ENCODE measurements at places on chromosomes 13 and 19.

- DNase-seq: no peak
These were observed 686.7 kb downstream of the DIAPH3 start for GRCh38 chr13:59477011-59477410.

DNA sequence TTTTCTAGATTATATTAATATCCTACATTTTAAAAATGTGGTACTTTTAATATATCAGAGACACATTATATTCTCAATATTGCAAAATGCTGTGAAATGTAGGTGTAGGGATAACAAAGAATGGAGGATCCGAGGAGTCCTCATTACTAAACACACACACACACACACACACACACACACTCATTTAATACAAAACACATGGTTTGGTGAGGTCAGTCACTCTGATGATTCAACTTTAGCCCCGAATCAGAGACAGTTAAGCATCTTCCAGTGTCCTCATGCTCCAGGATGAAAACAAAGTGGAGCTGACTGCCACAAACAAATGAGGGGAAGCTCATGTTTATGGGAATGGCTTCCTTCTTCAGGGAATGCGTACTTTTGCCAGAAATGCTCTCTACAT, 147.5 kb downstream of the CYSLTR2 start:
- peak; percentile 55 for DNase-seq

DNA sequence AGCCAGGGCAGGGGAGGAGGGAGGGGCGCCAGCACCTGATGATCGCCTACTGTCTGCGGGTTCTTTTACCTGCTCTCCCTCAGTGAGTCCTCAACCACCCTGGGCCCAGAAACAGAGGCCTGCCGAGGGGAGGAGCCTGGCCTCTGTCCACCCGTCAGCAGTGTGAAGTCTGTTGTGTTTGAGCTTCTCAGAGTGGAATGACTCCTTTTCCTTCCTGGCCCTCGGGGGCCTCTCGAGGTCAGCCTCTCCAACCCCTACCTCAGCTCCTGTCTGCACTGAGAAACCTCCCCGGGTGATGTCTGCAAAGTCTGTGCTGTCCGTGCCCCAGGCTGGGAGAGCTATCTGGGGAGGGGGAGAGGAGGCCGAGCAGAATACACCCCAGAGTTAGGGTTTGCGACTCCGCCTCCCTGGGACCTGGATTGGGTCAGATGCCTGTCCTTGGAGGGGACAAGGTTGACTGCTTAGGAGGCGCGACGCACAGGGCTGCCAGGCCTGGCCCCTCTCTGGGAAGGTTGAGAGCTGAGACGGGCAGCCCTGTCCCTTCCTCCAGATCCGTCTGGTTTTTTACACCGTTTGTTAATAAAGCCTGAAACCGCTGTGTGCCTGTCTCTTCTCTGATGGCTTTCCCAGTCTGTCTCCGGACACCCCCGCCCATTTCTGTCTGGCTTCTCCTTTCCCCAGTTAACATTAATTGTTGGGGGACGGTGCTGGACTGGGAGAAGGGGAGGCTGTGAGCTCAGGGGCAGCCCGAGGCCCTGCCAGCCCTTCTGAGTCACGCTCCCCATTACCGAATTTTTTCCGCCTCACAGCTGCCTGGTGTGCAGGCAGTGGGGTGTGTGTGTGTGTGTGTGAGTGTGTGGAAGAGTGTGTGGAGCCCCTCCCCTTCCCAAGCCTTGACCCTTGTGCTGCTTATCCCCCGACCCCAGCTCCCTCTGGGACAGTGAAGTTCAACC, 989 bp upstream of the SSC5D start:
- DNase-seq: peak; percentile 92

DNA sequence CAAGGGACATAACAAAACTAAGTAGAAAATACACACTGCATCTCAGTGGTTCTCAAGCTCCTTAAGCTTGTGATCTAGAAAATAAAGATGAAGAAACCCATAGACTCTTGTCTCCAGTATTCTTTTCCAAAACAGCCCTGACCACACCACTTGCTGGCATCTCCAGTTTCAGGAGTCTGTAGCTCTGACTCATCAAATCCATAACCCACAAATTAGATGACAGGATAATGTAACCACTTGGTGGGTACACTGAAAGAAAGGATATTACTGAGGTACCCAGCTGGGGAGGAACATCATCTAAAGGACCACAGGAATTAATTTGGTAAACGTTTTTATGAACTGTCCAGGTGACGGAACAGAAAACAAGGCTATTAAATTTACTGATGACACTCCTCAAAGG, 214.7 kb downstream of the VWA8 start:
- DNase-seq: peak; percentile 44

DNA sequence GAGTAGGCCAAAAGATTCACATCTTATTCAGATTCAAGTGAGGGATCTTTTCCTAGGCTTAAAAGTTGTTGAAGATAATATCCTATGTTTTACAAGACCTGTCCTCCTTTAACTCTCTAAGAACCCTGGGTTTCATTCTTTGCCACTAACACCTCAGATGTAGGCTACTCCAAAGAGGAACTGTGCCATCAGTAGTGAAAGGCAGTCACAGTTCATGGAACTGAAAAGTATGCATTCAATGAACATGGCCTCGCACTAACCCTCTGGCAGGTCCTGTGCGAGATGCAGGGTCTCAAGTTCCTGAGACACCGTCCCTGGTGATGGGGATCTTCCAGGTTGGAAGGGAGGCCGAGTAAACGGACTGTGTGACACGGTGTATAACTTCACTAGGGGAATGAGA, 4.3 kb downstream of the LGALS14 start:
- DNase-seq: no peak

DNA sequence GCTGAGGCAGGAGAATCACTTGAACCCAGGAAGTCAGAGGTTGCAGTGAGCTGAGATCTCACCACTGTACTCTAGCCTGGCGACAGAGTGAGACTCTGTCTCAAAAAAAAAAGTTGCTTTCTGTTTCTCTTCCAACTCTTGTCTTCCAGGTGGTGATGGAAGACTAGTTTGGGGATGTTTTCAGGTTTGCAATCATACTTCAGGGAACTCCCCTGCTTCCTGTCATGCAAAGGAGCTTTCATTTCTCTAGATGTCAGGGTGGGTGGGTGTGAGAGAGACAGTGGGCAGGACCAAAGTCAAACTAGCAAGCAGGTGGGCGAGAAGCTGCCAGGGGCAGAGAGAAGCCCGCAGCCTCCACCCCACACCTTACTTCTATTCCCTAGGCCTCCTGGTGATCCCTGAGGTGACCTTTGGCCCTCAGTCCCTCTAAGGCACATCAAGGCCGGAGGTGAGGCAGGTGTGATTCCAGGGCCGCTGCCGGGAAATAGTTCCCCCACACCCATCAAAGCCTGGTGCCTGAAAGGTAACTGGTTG, 25.7 kb downstream of the CCNE1 start:
- no peak for DNase-seq

DNA sequence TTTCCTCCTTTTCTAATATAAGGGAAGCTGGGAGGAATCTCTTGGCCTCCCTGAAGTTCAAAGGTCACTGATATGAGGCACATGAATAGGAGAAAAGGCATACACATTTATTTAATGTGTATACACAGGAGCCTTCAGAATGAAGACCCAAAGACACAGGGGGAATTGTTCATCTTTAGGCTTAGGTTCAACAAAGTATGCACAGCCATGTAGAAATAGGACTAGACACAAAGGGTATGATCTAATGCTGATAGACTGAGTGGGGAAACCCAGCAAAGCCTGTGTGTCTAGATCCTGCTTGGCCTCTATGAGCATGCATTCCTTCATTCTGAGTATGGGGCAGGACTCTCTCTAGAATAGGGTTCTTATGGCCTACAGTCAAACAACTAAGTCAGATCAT, 177.1 kb upstream of the RFC3 start:
- no peak for DNase-seq

DNA sequence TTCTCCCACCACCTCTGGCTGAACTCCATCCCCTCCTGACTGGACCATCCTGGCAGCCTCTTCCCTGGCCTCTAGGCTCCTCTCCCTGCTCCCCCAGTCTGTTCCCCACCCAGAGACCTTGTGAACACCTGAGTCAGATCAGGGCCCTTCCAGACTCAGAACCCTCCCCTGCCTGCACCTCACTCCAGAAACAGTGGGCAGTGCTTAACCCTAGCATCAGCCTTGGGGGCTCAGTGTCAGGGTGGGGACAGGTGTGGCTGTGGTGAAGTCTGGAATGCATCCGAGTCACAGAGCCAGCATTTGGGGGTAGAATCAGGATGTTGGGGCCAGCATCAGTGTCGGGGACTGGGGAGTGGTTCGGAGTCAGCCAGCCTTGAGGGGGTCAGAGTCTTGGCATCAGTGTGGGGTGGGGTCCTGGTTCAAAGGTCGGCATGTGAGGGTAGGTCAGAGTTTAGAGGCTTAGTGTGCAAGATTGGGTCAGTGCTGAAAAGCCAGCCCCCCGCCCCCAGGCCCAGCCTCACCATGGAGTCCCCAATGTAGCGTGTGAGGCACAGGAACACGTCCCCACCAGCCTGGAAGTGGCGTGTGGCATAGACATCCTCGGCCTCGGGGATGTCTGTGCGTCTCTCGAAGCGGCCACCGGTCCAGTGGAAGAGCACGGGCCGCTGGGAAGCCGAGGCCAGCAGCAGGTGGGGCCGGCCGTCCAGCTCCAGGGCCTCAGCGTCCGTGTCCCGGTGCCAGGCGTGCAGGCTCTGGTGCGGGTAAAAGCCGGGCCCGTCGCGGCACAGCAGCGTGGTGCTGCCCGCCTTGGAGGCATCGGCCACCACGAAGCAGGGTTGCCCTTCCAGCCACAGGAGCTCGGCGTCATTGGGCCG, 8.9 kb downstream of the LGI4 start:
- no peak for DNase-seq

DNA sequence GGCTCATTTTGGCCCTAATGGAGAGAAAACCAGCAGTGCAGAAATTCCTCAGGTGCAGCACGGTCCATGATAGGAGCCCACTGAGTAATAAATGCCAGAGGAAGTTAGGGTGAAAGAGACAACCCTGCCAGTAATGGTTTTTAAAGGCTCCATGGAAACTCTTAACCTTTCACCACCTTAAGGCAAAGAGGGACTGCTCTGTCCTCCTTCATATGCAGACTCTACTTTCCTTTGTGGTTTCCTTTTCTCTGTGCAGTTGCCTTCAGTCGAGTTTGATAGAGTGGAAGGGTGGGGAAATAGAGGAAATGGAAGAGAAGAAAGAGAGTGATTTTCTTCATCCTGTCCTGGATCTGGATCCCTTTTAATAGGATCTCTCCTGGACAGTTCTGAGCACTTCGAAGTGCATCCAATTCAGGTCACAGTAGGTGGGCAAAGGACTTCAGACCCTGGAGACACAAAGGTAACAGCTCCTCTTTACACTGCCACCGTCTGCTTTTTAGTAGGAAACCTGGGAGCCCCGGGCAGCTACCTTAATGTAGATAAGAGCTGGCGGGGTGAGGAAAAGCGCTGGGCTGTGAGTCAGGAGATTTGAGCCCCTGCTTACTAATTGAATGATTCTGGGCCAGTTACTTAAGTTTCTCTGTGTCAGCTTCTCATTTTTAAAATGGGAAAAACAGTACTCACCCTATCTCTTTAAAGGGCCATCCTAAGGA, 294.8 kb downstream of the KCNRG start:
- no peak for DNase-seq

GRCh38 chr13:80379245-80379644, 38.3 kb upstream of the SPRY2 start:
- peak; percentile 24 for DNase-seq

GRCh38 chr13:109273326-109273751, 513.0 kb downstream of the IRS2 start:
- DNase-seq: no peak

DNA sequence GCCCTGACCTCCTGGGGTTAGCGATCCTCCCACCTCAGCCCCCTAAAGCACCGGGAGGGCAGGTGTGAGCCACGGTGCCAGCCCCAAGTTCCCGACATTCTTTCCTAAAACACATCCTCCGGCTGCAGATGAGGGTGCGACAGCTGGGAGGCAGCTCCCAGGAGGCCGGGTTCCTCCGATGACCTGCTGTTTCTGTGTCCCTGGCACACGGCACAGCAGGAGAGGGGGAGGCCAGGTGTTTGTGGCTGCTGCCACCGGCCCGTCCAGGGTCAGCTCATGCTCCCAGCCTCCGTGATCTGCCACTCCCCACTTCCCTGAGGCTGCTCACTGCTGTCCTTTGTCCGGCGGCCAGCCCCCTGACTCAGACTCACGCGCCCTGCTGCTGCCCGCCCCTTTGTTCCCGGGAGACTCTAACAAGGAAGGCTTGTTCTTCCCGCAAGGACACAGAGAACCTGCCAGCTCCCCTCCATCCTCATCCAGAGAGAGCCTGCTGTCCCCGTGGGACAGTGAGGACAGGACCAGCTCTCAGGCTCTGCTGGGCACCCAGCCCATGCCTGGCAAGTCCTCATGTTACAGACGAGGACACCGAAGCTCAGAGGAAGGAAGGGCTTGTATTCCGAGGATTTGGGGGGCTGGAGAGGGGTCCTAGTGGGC, 10.6 kb upstream of the MADCAM1 start:
- DNase-seq: peak; percentile 64

DNA sequence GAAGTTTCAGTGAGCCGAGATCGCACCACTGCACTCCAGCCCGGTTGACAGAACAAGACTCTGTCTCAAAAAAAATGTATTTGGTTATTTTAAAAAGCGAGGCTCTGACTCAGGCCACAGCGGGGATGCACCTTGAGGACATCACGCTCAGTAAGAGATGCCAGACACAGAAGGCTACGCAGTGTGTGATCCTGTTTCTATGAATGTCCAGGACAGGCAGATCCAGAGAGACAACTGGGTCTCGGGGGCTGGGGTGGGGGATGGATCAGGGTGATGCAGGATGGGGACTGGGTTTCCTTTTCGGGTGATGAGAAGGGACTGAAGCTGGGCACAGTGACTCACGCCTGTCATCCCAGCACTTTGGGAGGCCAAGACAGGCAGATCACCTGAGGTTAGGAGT, 5.4 kb downstream of the MED16 start:
- no peak for DNase-seq

- no peak for DNase-seq
These were observed 19.5 kb downstream of the CHST8 start for GRCh38 chr19:33641261-33641660.

DNA sequence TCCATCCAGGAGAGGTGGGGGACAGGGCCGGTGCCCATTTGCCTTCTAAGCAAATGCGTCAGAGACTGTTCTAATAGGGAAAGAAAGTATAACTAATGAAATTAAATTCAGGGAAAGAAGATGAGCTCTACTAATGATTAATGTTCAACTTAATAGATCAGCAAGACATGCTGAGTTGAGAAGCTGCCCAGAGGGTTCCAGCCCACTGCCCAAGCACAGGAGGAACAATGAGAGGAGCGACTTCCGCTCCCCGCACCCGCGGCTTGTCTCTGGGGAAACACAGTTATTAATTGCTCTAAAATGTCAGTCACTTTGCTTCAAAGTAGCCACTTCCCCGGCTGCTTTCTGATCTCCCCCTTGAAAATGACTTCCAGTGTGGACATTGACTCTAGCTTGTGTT, 331.3 kb downstream of the UQCRFS1 start:
- no peak for DNase-seq

- peak; percentile 91 for DNase-seq
These were observed 53.3 kb downstream of the RFX2 start for GRCh38 chr19:6056801-6057650.
